ENCODE measurements at places on chromosomes 3 and 15.

GRCh38 chr3:114453361-114453780 lies 159.5 kb downstream of the TIGIT start:
- DNase-seq: no peak

DNA sequence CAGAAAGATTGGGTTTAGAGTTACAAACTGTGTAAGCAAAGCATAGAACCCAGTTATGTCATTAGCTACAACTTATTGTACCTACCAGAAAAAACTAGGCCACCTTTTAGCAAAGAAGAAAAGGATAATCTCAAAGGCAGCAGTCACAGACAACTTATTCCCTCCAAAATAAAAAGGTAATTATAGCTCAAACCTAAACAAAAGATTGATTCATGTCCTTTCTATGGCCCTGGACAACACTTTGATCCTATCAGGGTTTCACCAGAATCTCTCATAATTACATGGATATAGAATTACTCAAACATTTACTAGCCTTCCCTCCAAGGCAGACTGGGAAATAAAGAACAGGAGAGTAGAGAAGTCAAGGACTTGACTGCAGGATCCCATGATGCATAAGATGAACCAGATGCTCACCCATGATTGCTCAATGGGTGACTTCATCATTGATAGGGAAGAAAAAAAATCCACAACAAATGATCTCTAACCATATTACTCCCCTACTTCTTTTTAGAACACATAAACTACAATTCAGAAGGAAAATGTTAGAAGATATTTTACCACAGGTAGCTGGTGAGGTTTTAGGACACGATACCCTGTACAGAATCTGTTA lies 17.4 kb downstream of the DET1 start:
- DNase-seq: no peak

DNA sequence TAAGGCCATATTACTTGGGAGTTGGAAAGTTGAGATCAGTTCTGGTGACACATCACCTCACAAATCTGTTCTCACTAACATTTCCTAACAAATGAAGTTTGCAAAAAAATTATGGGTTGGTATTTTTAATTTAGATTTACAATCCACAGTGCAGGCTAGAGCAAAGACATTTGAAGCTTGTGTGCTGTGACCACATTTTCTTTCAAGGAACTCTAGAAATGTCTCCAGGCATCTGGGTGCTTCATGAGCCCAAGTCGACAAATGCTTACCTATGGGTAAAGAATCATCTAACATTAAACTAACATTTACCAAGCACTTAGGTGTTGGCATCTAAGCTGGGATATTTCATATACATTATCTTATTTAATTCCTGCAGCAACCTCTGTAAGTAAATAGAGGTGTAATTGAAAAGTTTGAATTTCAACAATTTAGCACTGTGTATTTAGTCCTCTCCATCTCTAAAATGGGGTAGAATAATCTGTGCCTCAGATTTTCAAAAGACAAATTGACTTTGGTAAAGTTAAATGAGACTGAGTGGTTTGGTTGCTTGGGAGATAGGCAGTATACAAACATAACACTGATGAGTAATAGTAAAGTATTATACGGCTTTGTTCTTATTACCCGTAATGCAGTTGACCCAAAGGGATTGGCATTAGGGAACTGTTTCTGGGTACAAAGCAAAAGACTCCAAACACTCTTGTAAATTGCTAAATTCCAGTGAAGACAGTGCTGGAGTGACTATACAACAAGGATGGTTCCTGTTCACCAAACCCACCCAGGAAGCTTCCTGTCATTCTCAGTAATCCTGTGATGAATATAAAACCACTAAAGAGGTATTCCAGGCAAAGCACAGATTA lies 162.5 kb downstream of the TPRG1 start:
- peak; percentile 83 for DNase-seq

DNA sequence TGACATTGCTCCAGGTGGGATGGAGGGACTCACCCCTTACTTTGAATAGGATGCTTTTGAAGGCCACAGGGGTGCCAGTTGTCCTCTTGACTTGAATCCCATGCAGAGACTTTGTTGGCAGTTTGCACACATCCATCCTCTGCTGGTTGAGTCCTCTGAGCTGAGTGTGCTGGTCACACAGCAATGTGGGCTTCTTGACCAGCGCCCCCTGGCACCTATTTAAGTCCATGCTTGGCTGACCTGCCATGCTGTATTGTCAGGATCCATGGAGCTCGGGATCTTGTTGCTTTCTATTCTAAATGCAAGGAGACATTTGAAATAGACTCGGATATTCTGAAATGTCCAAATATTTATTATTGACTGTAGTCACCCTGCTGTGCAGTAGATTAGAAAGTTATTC lies 19.8 kb downstream of the RAB7A start:
- DNase-seq: no peak

DNA sequence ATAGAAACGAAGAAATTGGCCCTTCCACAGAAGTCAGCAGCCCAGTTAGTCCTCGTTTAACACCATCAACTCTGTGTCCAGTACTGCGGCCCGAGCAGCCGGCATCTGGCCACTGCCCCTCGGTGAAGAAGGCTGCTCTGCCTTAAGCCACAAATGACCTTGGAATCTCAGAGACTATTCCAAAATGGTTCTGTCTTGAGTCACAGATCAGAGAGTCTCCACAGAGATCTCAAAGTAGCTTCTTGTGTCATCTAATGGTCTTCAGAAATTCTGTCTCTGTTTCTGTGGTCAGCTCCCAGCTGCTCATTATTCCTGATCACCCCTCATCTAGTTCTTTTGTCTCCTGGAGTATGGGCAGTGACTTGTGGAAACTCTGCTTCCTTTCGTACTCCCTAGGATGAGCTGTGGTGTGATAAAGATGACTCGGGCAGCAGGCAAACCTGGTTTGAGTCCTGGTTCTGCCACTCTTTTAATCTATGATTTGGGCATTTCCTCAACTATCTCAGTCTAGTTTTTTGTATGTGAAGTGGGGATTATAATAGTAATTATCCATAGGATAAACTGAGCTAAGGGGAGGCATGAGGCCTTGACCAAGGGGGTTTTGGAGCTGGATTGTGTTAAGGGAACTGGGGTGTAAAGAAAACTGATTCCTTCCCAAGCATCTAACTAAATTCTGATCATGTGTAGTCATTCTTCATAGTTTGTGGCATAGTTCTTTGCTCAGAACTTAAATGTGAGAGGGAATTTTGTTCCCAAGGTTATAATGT lies 22.6 kb downstream of the CRTC3 start:
- DNase-seq: peak; percentile 88

GRCh38 chr3:12234192-12234591 lies 54.7 kb upstream of the PPARG start:
- DNase-seq: no peak

- DNase-seq: no peak
These were observed 18.0 kb upstream of the CEP152 start for GRCh38 chr15:48828906-48829305.

GRCh38 chr3:16398648-16399047 lies 114.9 kb downstream of the RFTN1 start:
- DNase-seq: no peak

GRCh38 chr15:73786538-73786937 lies 33.4 kb upstream of the INSYN1 start:
- no peak for DNase-seq

- DNase-seq: no peak
These were observed 123.4 kb downstream of the EPHB1 start for GRCh38 chr3:134918441-134918840.

- DNase-seq: peak; percentile 52
These were observed 7.5 kb downstream of the CSNK1G1 start for GRCh38 chr15:64348455-64348854.

GRCh38 chr3:115681736-115682135 lies 58.4 kb downstream of the GAP43 start:
- no peak for DNase-seq

DNA sequence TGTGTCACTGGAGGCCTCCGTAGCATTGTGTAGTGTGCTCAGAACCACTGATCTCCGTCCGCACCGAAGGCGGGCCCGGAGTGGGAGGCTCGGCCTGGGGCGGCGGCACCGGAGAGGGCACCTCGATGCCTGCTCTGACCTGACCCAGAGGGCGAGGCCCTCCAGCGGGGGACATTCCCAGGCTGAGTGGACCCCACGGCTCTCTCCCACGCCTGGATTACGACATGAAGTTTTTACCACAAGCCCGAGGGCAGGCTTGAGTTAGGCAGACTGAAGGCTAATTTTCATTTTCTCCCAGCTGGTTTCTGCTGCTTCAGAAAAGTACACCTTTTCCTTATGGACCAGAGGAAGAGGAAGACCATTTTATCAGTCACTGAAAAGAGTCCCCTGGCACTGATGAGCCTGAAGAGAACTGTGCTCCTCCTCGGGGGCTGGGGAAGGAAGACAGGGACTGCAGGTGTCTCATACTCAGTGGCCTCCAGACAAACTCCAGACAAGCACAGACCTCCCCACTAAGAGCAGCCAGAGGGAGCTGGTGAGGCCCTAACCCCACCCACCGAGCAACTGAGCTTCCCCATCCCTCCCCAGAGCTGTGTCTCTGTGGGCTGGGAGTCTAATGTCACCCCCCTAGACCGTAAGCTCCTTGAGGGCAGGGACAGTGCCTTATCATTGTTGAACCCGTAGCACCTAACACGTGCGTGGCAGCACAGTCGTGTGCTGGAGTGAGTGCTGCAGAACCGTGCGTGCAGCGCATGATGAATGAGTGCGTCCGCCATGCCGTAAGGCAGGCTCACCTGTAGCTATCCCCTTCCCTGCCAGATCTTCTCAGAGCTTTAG lies 74.5 kb upstream of the BLM start:
- no peak for DNase-seq

DNA sequence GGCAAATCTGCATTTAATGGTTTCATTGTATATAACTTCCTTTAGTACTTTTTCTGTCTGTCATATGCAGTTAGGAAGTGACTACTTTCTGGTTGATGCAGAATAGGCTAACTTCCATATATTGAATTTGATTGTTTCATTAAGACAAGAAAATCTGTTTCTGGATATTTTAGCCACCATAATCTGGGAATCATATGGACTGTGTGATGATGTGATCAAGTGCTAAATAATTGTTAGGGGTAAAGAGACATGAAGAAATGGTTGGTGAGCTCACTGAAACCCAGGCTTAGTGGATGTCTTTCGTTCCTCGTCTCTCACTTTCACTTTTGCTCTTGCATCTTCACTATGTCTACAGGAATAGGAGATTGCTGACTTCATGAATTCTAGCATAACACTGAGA lies 3.5 kb upstream of the MNS1 start:
- DNase-seq: peak; percentile 44

GRCh38 chr15:28178290-28178689 lies 79.2 kb upstream of the OCA2 start:
- no peak for DNase-seq

- DNase-seq: peak; percentile 56
These were observed 3.1 kb downstream of the MYO1E start for GRCh38 chr15:59369597-59369996.

GRCh38 chr3:149245738-149246451 lies 24.3 kb upstream of the CP start:
- DNase-seq: peak; percentile 91

GRCh38 chr3:71444028-71444860 lies 139.3 kb downstream of the FOXP1 start:
- DNase-seq: peak; percentile 77

- DNase-seq: no peak
These were observed 15.2 kb downstream of the IVD start for GRCh38 chr15:40420793-40421192.

DNA sequence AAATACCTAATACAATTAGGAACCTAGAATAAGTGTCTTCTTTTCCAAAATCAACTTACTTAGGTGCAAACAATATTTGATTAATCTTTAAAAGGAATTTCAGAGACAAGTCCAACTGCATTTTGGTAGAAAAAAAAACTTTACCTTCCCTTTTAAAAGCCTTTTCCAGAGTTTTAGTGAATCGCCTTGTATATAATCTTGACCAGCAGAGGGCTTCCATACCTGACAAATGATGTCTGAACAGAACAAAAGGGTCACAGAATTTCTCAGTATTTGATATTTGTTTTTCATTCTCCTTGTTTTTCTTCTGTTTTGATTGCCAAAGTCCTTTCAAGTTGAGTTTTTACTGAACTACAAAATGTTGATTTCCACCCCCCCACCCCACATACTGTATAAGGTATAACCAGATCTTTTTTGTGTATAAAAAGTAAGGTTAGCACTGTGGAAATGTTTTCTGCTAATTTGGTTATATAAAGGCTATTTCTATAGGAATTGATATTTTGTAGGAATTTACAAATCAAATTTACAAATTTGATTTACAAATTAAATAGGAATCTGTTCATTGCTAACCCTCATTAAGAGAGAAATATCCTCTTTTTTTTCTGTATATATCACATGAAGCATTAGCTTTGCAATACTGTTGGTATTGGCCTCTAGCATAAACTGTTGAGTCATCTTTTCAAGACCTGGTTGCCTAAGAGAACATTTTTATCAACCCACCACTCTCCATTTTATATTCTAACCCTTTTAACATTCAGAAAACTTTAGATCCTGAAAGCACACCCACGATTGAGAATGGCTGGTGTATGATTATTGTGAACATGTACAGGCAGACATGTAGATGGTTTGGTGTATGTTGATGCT lies 464.1 kb upstream of the RARB start:
- DNase-seq: peak; percentile 23
